LoVo (cell line): ENCODE measurements at places on chromosomes 4 and X.

DNA sequence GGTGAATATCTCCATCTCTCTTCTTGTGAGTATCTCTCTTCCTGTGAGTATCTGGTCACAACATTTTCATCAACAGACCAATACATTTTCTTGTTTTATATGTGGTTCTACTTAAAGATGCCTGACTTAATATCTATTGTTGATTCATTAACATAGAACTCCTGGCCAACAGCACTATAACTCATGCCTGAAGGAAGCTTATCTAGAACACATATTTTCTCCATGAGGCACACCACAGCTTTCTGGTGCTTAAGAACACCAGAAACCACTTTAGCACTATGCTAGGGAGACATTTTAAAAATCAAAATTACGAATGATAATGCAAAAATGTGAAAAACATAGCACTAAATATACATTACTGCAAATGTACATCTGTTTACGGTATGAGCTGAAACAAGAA lies 190.4 kb downstream of the GABRB1 start:
- no peak for DNase-seq

- no peak for DNase-seq
Measured at GRCh38 chr4:152459326-152459725, 76.6 kb downstream of the FBXW7 start.

- no peak for DNase-seq
Measured at GRCh38 chrX:119755981-119756533, 2.3 kb upstream of the SOWAHD start.

- no peak for DNase-seq
Measured at GRCh38 chr4:114132830-114133229, 153.4 kb upstream of the ARSJ start.

DNA sequence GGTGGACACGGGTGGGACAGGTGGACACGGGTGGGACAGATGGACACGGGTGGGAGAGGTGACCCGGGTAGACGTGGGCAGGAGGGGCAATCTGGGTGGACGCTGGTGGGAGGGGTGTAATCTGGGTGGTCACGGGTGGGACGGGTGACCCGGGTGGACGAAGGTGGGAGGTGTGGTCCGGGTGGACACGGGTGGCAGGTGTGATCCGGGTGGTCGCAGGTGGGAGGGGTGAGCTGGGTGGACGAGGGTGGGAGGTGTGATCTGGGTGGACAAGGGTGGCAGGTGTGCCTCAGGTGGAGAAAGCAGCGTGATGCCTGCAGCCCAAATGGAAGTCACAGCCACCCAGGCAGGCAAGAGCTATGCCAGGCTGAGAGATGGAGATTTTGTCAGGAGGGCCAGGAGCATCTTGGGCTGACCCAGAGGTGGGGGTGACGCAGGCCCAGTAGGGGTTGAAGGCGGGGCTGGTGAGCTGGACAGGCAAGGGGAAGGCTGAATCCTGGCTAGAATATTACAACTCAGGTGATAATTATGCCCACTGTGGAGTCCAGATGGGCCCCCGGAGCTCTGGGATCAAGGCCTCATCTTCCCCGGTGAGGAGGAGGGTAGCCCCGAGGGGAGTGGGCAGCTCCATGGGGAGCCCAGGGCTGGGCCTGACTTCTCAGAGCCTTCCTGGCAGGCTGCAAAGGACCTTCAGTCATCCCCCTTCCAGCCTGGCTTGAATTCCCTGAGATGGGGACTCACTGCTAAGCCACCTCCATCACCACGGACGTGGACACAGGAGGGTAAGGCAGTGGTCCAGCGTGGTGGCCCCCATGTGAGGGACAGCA lies 100.0 kb downstream of the ADRA2C start:
- no peak for DNase-seq

DNA sequence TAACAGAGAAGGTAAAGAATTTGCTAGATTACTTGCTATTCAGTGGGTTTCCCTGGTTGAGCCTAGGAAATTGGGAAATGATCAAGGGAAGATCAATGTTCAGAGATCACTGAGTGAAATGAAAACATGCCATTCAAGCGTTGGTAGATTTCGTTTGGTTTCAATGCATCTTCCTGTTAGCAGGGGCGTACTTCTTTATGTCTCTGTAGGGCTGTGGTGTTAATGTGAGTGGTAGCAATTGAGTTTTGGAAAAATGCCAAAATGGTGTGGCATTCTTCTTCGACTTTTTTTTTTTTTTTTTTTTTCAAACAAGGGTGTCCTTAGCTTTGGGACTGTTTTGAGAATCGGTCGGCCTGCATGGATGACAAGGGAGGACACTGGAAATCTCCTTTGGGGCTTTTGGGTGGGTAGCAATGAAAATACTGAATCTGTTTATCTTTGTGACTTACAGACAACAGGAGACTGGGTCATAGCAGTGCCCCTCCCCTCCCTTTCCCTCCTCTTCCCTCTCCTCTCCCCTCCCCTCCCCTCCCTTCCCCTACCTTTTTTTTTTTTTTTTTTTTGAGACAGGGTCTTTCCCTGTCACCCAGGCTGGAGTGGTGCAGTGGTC lies 50.4 kb downstream of the SPRY1 start:
- DNase-seq, result peak; percentile 21

- DNase-seq, result no peak
Measured at GRCh38 chrX:47748576-47748975, 88.1 kb upstream of the ZNF81 start.

DNA sequence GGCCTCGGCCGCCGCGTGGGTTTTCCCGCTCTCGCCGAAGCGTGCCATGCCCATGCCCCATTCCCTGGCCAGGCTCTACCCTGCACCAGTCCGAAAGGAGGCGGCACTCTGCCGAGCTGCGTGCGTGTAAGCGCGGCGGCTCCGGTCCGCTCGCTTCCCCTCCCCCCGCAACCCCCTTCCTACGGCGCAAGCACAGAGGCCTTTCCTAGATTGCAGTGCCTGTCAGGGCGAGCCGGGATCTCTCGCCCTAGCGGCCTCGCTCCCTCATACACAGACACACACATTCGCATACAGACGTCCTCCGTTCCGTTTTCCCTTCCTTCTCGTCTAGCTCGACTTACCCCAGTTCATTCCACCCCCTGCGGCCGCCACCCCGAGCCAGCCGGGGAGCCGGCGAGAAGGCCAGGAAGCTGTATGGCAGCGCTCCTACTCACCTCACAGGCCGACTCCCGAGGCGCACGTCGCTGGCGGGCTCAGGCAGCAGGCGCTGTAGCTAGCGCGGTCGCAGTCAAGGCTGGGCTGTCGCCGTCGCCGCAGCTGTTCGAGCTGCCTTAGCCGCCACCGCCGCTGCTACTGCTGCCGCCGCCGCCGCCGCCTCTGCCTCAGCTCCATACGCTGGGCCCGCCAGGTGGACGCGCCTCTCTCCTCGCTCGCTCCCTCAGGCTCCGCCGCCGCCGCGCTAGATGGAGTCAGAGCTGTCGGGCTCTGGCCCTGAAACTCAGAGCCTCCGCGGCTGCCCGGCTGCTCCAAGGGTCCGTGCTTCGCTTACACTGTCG lies 615 bp downstream of the NEXMIF start:
- DNase-seq, result no peak

DNA sequence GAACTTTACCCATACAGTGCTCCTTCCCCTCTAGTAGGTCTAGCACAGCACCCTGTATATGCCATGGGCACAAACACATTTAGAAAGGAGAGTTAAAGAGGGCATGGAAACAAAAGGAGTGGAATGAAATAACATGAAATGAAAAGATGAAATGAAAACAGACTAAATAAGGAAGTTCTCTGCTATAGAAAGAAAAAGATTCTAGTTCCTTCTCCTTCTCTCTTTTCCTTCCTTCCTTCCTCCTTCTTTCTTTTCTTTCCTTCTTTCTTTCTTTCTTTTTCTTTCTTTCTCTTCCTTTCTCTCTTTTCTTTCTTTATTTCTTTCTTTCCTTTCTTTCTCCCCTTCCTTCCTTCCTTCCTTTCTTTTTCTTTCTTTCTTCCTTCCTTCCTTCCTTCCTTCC lies 2197.4 kb downstream of the PCDH7 start:
- no peak for DNase-seq

GRCh38 chr4:87153078-87153870 lies 67.1 kb downstream of the KLHL8 start:
- no peak for DNase-seq

GRCh38 chrX:45762699-45763647 lies 562.3 kb upstream of the DIPK2B start:
- DNase-seq, result no peak

- DNase-seq, result peak; percentile 64
Measured at GRCh38 chr4:145734576-145735346, 54.8 kb downstream of the C4orf51 start.

DNA sequence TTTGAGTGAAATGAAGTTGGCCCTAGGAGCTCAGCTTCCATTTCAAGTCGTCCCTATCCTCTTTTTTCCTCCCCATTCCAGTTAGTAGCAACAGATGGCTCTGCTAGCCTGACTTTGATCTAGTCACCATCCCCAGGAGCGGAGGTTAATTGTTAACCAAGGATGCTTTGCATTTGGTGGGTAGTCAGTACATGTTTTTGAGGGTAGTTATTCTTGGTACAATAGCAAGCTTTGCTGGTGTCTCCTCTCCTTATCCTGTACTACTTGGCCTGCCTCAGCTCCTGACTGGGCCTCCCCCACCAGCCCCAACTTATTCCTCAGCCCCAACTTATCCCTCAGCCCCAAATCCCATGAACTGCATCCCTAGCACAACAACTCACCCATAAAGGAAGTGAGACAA lies 14.8 kb upstream of the RTL5 start:
- no peak for DNase-seq
